Activated CD4-positive, alpha-beta memory T cell treated with anti-CD3 and anti-CD28 coated beads for 36 hours (primary cell): ENCODE measurements at places on chromosomes 2 and 18. TPM values are rescaled to one million over a fixed set of nuclear protein-coding genes. Genes with fewer than 3 reads are reported as not detected.

The MDH1B gene
- total RNA-seq: 0.87 TPM

DNA sequence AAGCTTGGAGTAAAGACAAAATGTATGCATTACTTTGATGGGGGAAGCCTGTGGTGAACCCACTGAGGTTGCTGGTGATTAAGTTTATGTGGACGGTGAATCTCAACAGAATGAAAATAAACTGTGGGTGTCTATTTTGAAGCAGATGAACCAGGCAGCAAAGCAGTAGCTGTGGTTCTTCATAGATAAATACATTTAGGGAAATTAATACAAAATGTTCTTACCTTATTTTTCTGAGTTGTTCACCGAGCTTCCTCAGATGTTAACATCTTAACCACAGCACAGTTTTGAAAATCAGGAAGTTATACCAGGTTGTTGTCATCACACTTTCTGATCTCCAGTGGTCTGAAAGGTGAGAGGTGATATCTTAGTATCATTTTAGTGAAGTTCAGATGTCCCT, 53.9 kb downstream of the NCK2 start:
- DNase-seq: peak; percentile 64

The SPEG gene
- total RNA-seq: 1.1 TPM

DNA sequence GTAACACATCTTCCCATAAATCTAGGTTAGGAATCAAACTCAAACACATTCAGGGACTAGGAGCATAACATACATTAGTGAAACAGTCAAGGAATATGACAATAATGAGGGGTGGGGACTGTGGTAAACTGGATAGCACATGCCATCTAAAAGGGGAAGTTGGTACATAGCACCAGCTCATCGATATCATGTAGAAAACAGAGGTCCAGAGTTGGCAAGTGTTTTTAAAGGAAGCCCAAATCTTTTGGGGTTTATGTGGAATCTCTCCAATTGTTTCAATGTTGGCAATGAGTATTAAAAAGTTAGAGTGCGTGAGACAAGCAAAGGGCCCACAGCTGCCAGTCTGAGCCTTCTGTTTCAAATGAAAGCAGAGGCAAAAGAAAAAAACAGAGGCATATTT, 24.4 kb downstream of the KLF7 start:
- DNase-seq: no peak

DNA sequence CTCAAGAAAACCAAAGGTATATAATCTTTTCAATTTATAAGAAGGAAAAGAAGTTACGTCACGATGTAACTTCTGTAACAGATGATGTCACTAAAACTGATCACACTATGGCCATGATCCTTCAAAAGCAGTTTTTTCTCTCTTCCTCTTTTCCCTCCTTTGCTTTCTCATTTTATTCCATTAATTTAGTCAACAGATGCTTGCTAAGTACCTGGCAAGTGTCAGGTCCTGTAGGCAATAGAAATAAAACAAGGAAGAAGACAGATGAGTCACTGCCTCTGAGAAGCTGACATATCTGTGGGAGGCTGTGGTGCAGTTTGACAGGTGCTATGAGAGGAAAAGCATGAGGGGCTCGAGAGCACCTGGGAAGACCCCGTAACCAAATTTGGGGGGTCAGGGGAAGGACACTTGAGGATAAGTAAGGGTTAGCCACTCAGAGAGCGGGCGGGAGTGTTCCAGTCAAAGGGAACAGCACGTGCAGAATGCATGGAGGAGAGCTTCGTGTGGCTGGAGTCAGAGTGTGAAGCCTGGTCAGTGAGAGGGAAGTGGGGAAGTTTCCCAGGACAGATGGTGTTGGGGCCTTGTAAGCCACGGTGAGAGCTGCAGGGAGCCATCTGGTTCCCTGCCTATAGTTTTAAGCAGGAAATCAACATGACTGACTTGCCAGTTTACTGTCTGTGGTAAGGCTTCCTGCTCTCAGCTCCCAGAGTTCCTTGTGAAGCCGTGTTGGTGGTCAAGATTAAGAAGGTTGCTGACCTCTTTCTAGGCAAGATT, 198.8 kb upstream of the FOSL2 start:
- no peak for DNase-seq

DNA sequence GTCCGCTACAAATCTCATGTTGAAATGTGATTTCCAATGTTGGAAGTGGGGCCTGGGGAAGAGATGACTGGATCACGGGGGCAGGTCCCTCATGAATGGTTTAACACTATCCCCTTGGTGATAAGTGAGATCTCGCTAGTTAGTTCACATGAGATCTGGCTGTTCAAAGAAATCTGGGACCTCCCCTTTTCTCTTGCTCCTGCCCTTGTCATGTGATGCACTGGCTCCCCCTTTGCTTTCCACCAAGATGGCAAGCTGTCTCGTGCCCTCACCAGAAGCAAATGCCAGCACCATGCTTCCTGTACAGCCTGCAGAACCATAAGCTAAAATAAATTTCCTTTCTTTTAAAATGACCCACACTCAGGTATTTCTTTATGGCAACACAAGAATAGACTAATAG, 57.3 kb upstream of the C2orf15 start:
- DNase-seq: no peak

The TSGA10 gene
- 6.3 TPM for total RNA-seq

GRCh38 chr2:235504441-235505180, 10.8 kb downstream of the AGAP1 start:
- DNase-seq: no peak

The KLHL41 gene
- 0.55 TPM for total RNA-seq

The IL18RAP gene
- total RNA-seq: 9.0 TPM

GRCh38 chr2:210038078-210038477, 35.6 kb downstream of the RPE start:
- DNase-seq: no peak

DNA sequence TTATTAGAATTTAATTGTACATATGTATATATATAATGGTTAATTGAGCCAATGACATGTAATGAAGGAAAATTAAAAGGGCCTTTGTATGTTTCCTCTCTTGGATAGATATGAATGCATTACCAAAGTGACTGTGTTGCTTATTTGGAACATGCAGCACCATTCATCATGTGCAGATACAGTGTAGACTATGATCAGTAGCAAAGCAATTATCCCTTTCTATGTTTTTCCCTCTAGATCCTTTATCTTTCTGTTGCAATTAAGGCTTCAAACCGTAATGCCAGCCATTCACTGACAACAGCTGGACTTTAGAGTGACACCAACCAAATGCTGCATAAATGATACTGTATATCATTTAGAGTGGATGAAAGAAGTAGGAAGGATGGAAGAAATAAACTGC, 565.2 kb downstream of the NRXN1 start:
- no peak for DNase-seq

- DNase-seq: no peak
These were observed 124.0 kb downstream of the TMEM200C start for GRCh38 chr18:5771343-5771742.

GRCh38 chr2:43175020-43175441, 51.4 kb downstream of the ZFP36L2 start:
- DNase-seq: no peak

The ITGA6 gene
- 8.2 TPM for total RNA-seq

The DOK6 gene
- not detected for total RNA-seq

- DNase-seq: no peak
These were observed 528 bp upstream of the PCGF1 start for GRCh38 chr2:74507926-74508520.

DNA sequence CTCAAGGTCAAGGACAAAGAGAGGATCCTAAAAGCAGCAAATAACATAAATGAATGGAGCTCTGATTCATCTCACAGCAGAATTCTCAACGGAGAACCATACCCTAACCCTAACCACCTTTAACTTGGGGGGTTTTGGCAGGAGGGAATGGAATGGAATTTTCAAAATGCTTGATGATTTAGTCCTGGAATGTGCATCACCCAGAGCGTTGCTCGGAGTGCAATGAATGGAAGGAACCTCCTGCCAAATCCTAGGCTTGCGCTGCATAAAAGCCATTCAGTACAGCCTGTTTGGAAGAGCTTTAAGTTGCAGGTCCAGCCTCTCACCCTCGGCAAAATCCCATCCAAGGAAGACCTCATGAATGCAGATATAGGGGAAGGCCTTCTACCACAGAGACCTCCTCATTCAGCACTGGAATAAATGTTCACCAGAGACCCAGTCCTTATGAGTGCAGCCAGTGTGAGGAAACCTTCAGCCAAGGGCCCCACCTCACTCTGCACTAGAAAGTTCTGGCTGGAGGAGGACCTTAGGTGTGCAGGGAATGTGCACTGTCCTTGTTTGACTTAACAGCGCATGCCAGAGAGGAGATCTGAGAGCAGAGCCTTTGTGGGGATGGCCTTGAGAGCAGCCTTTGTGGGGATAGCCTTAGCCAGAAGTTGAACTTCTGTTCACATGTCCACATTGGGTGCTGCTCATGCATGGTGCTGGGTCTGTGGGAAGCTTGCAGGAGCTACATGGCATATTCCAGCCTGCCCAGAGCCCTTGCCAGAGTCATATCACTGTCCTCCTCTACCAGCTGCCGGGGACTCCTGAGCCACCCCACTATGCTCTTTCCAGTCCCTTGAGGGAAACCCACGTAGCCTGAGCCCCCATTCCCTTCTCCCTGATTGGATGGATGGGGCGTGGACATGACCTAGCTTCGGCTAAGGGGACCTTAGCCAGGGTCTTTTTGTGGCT, 30.5 kb downstream of the ASB1 start:
- no peak for DNase-seq

The G6PC2 gene
- total RNA-seq: not detected

DNA sequence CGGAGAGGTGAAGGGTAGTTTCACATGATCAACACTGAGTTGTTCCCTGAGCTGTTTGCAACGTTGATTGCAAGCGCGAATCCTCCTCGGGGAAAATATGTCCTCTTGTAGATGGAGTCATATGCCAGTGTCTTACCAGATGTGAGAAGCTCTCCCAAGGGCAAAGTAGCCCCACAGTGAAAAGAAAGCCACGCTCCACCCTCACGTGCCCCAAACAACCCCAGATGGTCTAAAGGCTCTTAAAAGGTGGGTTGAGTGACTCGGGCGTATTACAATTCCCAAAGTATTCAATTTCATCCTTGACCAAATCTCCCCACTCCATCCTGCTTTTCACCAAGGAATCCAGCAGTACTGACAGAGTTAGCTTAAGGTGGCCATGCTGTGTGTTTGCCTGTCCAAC, 332.1 kb upstream of the SOX11 start:
- no peak for DNase-seq

DNA sequence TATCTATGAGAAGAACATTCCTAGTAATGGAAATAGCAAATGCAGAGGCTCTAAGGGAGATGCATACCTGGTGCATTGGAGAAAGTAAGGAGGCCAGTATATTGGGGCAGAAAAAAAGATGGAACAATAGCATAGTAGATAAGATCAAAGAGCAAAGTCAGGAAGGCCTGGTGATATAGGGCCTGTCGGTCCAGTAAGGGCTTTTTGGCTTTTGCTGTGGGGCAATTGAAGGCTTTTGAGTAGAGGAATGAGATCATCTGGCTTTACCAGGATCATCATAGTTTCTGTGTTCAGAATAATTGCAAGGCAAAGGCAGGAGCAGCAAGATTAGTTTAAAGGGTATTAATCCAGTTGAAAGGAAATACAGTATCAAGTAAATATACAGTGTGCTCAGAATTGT, 111.8 kb downstream of the EHBP1 start:
- DNase-seq: no peak
